ENCODE measurements at places on chromosomes 7 and 10.

- DNase-seq = peak; percentile 65
Observed at GRCh38 chr7:33072471-33072870, 9.9 kb upstream of the NT5C3A start.

- DNase-seq = no peak
Observed at GRCh38 chr7:25636871-25637283, 408.6 kb upstream of the NPVF start.

- no peak for DNase-seq
Observed at GRCh38 chr7:2688409-2689342, 674 bp downstream of the AMZ1 start.

- DNase-seq = no peak
Observed at GRCh38 chr10:1159131-1160061, 103.2 kb downstream of the WDR37 start.

DNA sequence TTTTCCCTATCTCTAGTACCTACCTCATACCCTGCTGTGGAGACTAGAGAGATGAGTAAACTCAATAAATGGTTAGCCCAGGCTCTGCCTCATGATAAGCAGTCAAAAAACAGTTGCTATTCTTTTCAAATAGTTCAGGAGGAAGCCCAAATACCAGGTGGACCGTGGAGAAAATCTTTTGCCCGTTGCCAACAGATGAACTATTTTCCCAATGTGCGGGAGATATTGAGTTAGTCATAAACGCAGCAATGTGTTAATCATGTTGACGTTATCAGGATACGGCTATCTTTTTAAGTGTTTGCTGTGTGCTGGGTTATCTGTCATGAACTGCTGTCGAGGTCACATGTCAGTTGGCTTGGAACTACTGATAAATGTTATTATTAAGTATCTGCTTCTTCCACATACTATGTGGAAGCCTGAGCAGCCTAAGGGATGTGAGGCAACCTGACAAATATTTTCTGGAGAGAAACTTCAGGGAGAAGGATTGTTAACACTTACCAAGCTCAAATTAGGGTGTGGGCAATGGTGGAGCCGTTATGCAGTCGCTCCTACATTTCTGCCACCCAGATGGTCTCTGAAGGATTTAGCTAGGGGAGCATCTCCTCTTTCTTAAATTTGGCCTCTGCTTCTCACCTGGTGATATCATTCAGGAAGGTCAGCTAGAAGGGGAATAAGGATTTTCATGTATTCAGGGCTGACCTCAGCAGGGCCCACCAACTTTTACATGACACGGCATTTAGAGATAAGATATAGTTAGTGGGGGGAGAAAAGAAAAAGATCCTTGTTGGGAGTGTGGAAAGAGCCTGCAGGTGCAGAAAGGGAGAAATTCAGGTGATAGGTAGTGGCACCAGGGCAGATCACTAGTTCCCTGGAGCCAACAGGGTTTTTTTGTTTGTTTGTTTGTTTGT is 33.5 kb upstream of the SLC26A3 start:
- no peak for DNase-seq

DNA sequence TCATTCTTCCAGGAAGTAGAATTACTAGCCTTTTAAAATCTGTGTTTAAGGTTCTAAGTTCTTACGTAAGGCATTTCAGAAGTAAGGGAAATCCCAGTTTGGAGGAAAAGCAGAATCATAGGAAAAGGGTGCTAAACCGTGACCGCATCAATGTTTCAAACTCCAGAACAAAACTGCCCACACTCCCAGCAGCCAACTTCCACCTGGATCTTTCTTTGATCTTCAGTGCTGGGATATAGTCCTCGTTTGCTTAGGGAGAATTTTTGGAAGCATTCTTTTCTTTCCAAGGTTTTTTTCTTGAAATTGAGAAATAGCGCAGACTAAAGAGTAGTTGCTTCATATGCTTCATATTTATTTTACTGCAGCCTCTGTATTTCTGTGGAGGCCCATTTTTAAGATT is 8.9 kb downstream of the PROSER2 start:
- DNase-seq = no peak

- no peak for DNase-seq
Observed at GRCh38 chr7:112161253-112162141, 44.7 kb downstream of the DOCK4 start.

DNA sequence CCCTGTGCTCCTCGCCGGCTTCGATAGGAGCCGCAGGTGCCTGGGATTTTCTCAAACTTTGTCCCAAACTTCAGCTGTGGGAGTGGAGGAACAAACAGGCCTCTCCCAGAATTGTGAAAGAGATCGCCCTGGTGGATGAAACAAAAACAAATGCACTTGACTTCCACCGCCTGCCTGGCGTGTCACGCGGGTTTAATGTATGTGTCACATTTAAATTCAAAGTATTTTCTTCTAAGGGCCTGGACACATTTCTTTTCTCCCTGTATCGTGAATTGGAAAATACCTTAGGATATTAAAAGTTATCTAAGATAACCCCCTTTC is 694 bp upstream of the WASL start:
- DNase-seq = peak; percentile 58

GRCh38 chr7:22296916-22297315 is 60.0 kb downstream of the RAPGEF5 start:
- DNase-seq = no peak

- DNase-seq = no peak
Observed at GRCh38 chr7:155254018-155254417, 43.7 kb upstream of the INSIG1 start.

DNA sequence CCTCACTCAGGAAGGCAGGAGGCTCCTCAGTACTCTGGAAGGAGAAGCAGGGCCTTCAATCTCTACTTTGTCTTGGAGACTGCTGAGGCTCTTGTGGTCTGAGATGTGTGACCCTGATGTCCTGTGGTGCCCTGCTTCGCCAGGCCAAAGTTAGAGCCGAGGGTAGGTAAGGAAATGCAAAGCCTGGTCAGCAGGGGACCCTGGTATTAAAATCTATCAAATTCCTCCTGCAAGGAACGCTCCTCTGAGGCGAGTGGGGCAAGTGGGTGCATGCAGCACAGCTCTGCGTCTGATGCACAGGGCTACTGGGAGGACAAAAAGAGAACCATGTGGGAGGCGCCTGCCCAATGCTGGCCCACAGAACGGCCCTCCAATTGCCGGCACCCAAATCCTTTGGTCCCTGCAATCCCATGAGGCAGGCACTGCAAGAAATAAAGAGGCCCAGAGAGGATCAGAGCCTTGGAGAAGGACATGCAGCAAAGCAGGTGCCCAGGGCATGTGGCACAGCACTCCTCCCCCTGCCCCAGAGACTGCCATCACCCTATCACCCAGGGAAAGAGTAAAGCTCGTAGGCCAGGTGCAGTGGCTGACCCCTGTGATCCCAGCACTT is 23.1 kb upstream of the ZMIZ1 start:
- DNase-seq = no peak

- no peak for DNase-seq
Observed at GRCh38 chr10:47264797-47265281, 35.2 kb upstream of the GDF10 start.

- no peak for DNase-seq
Observed at GRCh38 chr10:88066319-88066718, 202.9 kb downstream of the PTEN start.

DNA sequence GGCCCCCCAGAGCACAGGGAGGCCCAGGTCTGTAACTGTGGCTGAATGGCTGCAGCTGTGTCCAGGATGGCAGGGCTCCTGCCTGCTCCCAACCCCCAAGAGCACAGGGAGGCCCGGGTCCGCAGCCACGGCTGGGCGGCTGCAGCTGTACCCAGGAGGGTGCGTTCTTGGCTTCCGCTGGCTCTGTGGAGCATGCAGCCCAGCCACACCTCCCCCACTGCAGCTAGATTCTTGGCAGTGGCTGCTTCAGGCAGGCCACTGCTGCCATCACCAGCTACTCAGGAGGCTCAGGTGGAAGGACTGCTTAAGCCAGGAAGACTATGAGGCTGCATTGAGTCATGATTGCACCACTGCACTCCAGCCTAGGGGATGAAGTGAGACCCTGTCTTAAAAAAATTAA is 27.9 kb downstream of the C7orf25 start:
- DNase-seq = no peak

- no peak for DNase-seq
Observed at GRCh38 chr7:84549409-84549808, 354.8 kb upstream of the SEMA3A start.

- no peak for DNase-seq
Observed at GRCh38 chr10:19111501-19112267, 63.1 kb downstream of the MALRD1 start.

DNA sequence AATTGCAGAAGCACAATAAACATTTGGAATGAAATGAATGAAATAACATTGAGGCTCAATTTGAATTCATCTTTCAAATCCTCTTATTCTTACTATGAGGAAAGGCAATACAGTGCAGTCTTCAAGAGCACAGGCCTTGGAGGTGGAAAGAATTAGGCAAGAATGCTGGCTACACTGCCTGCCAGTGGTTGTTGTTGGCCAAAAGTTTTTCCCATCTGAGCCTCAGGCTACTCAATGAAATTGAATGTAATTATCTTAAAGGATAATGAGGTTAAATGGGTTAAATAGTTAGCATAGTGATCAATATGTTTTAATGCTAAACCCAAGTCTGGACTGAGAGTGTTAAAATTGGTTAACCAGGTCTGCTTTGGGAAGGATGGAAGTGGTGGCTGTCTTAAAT is 140.9 kb downstream of the MBL2 start:
- no peak for DNase-seq

DNA sequence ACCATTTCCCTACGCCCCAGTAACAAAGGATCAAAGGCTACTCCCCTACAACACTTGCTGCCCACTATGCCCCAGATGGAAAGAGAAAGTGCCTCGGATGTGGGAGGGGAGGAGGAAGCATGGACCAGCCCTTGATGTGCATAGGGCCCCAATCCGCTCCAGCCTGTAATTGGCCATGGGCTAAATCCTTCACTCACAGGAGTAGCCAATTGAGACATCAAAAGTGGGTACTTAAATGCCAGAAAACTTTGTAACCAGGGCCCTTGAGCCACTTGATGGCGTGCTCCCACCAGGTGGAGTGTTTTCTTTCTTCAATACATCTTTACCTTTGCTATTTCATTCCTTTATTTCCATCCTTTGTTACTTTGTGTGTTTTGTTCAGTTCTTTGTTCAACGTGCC is 500.5 kb upstream of the LRRN3 start:
- peak; percentile 48 for DNase-seq

DNA sequence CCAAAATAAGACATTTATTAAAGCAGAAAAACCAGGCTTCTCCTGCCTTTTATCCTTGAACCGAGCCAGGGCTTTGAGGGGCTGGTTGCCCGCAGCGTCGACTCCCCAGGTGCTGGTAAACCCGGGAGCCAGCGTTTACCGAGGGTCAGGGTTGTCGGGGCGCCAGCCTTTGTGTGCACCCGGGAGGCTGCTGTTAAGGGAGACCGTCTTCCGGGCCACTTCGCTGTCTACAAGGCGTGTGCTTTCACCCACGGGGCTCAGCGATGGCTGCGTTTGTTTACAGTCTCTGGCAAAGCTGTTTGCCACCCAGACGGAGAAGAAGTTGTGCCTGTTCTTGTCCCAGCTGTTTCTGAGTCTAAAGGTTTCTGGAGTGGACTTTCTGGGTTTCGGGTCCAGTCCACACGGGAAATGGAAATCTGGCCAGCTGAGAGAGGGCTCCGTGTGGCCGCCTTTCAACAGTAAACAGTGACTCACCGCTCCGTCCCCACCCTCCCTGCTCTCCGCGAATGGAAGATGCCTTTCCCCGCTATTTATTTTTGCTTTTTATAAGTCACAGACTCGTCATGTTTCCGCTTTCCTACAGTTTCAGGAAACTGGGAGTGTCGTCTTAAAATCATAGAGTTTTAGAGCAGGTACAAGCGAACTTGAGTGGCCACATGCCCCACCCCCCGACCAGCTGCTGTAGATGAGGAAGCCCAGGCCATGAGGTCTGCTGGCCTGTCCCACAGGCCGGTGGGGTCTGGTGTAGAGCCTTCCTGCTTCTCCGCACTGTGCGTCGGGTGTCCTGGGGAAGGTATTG is 2.2 kb downstream of the MAFK start:
- DNase-seq = peak; percentile 100

DNA sequence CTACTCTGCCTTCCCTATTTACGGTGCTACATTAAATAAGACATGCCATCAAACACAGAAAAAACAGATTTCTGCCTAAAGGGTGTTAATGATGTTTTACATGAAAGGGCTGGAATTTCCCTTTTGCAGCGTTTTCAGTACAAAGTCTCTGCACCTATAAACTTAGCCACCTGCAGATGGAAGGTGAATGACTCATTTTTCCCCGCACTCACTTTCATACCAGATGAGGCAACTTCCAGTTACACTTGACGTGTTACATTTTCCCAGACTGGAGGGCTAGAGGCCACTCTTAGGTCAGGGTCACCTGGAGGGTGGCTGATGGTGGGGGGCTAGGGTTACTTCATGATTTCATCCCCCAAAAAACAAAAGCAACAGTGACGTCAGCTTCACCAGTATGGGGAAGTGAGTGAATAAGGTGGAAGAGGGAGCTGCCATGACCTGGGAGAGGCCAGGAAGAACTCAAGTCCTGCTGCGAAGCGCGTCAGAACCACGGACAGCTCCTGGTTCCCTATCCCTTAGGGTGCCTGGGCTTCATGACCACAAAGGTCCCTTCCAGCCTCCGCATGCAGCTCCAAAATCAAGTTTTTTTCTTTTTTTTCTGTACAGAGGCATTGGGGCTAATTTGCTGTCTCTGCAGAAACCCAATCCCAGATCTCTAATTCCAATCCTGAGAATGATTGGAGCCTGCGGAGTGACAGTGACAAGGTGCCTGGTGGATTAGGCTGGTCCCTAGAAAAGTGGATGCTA is 94.0 kb downstream of the ADARB2 start:
- peak; percentile 12 for DNase-seq

DNA sequence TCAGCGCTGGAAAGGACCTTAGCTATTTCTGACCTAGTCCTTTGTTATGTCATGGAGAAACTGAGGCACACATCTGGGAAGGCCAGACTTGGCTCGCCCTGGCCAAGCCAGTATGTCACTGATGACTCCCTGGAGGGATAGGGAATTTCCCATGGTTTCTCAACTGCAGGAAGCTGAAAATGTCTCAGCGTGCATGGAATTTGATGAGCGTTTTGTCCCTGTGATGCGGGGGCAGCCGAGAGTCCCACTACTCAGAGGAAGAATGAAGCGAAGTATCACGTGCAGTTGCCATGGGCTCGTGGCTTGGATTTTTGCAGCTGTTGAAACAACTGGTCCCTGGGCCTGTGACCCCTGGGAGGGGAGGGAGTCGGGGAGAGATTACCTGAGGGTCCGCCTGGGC is 44.8 kb downstream of the CLIP2 start:
- DNase-seq = no peak

- no peak for DNase-seq
Observed at GRCh38 chr7:25952261-25953057, 199.5 kb upstream of the NFE2L3 start.

- DNase-seq = no peak
Observed at GRCh38 chr7:15885678-15886077, 199.2 kb upstream of the MEOX2 start.

GRCh38 chr7:110564246-110564645 is 526.7 kb upstream of the LRRN3 start:
- no peak for DNase-seq

DNA sequence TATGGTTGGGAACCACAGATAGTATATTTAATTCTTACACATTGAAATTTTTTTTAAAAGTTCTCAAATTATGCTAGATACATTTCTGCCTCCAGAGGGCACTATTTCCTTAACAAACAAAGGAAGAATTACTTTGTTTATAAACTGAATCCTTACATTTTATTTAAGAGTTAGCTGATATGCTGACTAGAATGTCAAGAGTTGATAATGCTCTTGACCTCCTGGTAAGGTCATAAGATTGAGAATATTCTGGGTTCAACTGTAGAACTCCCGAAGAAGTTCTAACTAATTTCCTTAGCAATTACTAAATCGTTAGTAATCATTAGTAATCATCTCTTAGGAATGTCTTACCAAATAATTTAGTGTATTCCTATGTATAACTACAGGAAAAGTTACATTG is 95.3 kb upstream of the CYP26C1 start:
- DNase-seq = no peak

GRCh38 chr10:132548106-132548823 is 10.7 kb downstream of the INPP5A start:
- no peak for DNase-seq
